Activated CD8-positive, alpha-beta memory T cell treated with anti-CD3 and anti-CD28 coated beads for 48 hours (primary cell): ENCODE measurements at places on chromosomes 11 and 22.

DNA sequence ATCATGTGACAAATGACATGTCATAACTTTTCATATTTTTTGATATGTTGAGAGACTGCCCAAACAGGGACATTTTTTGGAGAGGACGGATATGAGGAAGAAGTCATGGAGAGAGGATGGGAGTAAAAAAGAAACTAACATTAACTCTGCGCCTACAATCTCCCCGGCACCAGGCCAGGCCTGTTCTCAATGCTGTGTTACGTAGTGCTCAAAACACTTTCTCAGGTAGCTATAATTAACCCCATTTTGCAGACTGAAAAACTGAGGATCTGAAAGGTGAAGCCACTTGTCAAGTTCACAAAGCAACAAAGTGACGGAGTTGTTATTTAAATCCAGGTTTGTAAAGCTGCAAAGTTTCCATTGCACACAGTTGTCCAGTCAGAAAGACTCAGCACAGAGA, 17.4 kb upstream of the NOX4 start:
- no peak for DNase-seq

DNA sequence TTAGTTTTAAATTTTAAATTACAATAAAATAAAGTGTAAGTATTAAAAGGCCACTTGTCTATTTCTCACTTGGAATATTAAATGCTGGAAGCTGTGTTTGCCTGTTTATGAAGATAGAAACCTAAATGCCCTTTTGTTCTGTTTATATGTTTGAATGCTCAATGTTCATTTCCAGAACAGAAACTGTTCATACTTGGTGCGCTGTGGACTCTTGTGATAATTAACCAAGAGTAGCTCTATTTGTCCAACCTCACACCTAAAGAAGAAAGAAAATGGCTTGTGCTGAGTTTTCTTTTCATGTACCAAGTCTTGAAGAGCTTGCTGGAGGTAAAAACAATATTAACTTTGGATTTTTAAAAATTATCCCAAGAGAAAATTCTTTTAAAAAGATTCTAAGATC, 5.7 kb downstream of the C11orf54 start:
- DNase-seq = no peak

DNA sequence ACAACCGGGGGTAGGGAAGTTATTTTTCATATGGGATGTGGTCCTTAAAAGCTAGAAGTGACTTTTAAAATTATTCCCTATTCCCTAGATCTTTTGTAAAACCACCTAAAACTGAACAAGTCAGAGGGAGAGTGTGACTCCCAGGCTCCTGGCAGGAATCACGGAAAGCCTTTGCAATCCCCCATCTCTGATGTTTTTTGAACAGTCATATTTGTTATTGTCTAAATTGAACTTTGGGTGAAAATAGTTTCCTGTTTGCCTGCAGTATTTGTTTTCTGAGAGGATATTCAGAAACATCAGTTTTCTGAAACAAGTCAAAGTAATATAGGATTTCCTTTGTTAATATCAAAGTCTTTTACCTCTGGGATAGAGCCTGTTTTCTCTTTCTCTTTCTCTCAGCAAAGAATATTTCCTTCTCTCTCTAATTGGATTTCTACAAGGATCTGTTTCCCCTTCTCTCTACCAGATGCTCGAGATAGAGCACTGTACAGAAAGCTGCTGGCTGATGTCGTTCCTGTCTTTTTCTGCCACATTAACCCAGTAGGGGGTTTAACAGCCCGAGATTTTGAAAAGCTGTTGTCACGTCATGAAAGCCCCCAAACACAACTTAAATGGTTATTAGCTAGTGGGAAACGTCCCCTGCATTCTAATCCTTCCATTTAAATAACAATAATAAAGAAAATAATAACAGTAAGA, 132.2 kb upstream of the PITPNB start:
- DNase-seq = no peak

DNA sequence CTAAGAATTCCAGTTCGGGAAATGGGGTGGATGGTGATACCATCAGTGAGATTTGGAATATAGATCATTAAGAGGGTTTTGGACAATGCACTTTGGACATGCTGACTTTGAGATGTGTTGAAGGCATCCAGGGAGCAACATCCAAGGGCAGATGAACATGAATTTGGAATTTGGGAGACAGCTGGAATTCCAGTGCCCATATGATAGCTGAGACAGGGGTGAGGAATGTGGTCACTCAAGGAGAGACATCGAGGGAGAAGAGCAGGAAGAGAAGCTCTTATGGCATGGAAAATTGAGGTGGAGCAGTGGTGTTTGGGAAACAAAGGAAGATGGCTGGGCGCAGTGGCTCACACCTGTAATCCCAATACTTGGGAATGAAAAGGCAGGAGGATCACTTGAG, 11.8 kb upstream of the MICAL2 start:
- DNase-seq = no peak

DNA sequence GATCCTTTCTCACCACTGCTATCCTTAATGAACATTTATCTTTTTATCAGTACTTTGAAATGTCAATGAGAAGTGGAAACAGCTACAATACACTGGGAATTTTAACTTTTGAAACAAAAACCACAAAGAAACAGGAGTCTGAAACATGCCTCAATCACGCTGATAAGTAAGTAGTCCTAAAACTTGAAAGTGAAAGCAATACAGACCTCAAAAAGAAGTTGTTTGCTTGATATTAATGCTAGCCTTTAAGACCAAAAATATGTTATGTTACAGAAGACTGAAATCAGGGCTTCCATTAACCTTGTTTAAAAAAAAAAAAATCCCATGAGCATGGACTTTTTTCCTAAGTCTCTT, 21.3 kb downstream of the PHF21A start:
- DNase-seq = no peak

- DNase-seq = no peak
Measured at GRCh38 chr22:45531441-45532234, 29.0 kb downstream of the FBLN1 start.

GRCh38 chr22:35393116-35394010, 6.6 kb upstream of the MCM5 start:
- DNase-seq = no peak

- DNase-seq = peak; percentile 11
Measured at GRCh38 chr11:124799348-124800225, 619 bp downstream of the MSANTD2 start.

GRCh38 chr11:16959602-16960001, 54.6 kb downstream of the PLEKHA7 start:
- no peak for DNase-seq

DNA sequence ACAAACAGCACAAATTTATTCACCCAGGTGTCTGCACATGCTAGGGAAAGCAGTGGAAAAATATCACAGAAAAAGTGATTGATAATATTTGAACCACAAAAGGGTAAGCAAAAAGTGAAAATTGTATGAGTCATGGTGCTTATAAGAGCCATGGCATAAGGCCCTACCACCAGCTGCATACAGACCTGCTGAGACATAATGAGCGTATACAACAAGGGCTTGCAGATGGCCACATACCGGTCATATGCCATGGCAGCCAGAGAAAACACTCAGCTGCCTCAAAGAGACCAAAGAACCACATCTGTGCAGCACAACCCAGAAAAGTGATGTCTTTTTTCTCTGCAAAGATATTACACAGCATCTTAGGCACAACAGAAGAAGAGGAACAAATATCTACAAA, 71.4 kb upstream of the OR9G4 start:
- DNase-seq = no peak

DNA sequence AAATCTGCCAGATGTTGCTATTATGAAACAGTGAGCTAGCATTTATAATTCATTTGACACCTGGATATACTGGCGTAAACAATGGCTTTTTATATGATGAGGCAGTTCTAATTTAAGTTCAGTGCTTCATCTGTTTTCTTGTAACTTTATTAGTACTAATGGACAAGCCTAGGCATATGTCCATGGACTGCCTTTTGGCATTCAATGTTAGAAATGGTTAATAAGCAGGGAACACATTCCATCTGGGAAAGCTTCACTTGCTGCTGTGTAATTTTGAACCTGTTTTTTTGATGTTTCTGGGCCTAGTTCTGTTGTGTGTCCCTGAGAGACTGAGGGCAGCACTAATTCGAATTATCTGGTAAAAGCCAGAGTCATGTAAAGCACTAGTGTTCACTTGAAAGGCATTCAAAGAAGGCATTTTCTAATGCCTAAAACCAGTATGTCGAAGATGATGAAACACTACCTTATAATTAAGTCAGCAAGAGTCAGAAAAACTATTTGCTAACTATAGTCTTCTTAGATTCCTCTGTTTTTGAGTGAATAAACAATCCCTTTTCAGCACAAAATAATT, 138.5 kb downstream of the SWAP70 start:
- no peak for DNase-seq

DNA sequence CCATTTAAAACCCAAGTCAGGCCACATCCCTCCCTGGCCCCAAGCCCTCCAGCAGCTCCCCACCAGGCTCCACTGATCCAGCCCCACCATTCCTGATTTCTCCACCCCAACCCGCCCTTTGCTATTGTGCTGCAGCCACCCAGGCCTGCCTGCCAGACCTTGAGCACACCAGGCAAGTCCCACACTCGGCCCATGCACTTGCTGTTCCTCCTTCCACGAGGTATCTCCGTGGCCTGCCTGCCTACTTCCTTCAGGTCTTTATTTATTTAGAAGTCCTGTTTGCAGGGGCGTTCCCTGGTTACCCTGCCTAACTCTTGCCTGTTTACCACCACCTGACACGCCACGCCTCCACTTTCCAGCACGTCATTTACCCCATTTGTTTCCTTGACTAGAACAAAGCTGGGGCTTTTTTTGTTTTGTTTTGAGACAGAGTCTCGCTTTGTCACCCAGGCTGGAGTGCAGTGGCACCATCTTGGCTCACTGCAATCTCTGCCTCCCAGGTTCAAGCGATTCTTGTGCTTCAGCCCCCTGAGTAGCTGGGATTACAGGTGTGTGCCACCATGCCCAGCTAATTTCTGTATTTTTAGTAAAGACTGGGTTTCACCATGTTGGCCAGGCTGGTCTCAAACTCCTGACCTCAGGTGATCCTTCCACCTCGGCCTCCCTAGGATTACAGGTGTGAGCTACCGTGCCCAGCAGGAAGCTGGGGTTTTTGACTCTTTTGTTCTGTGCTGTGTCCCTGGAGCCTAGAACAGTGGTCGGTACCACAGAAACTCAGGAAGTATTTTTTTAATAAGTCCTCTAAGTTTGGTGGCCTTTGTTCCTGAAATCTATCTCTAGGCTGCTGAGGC, 6.7 kb downstream of the CENPM start:
- DNase-seq = no peak

GRCh38 chr22:36171941-36172340, 11.4 kb upstream of the APOL3 start:
- DNase-seq = no peak

- no peak for DNase-seq
Measured at GRCh38 chr11:92845390-92845789, 124.1 kb upstream of the MTNR1B start.

GRCh38 chr11:126790550-126791081, 210.0 kb downstream of the KIRREL3 start:
- DNase-seq = no peak

DNA sequence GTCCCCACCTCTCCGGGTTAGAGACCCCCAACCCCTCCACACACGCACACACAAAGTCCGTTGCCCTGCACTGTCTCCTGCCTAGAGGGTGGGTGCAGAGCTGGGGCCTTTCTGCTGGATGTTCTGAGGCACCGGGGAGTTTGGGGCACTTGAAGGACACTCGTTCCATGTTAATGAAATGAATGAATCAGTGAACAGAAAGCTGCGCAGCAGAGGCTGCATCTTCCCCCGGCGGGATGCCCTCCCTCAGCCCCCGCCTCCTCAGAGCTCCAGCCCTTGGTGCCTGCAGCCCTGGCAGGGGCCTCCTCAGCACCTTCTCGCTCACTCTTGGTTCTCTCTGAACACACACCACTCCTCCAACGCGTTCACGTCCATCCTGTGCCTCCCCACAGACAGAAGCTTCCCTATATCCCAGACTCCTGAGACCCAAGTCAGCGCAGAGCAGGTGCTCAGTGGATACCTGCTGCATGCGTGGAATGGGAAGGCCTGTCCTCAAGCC, 611.9 kb downstream of the TBC1D22A start:
- DNase-seq = no peak

GRCh38 chr22:43180670-43181069, 6.3 kb downstream of the TTLL12 start:
- no peak for DNase-seq

DNA sequence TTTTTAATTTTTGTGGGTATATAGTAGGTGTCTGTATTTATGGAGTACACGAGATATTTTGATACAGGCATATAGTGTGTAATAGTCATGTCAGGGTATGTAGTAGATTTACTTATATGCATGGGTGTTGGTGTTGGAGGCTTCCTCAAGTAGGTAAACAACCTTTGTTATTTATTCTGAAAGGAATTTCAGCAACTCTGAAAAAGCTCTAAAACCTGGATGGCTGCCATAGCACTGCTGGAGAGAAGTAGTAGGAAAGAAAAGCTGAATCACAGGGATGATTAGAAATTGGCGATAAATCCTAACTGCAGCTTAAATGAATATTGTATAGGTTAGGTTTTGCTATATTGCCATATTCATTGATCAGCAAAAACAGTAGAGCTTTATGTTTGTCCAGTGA, 44.4 kb upstream of the ST14 start:
- DNase-seq = no peak

- no peak for DNase-seq
Measured at GRCh38 chr11:130636722-130637464, 188.4 kb downstream of the ADAMTS15 start.

- DNase-seq = no peak
Measured at GRCh38 chr11:103281301-103281700, 172.1 kb downstream of the DYNC2H1 start.

DNA sequence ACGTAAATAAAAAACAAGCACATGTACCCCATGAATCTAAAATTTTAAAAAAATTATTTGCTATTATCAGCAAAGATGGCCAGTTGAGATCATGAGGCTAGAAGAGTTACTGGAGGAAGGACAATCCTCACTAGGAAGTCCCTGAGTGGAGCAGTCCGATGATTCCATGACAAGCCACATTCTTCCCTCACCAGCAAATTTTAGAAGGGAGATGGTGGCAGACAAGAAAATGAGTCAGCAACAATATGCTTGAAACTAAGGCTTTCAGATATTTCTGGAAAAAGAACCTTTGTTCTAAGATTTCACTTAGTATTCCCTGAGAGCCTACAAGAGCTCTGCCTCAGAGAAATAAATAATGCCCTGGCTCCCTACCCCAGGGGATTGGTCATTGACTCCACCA, 34.9 kb downstream of the P4HA3 start:
- DNase-seq = no peak

DNA sequence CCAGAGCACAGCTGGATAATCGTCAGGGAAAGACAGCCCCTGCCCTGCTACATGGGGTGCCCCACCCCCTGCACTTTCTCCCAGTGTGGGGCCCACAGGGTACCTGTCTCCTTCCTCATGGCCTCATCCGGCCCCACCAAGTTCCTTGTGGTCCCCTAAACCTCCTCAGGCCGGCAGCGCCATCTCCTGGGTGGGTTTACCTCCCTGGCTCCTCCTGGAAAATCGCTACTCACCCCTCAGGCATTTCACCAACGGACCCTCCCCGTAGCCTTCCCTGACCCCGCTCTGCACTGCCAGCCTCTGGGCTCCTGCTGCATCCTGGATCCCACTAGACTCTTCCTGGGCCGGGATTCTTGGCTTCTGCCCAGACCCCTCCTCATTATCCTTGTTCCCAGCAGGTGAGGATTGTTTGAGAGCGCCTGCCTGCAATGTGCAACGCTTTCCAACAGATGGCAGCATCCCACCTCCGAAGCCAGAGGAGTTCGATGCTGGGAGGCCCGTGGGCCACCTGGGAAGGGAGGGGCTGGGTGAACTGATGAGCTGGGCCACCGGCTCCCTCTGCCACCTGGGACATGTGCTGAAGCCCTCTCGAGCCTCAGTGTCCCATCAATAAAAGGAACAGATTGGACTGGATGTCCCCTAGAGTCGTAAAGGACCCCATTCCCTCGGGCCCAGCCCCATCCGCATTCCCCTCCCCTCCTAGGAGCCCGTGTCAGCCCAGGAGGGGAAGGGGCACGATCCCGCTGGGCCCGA, 44.2 kb upstream of the TTLL12 start:
- DNase-seq = peak; percentile 13
